ENCODE measurements at places on chromosomes 7 and 10. TPM values are rescaled to one million over a fixed set of nuclear protein-coding genes. Genes with fewer than 3 reads are reported as not detected.

DNA sequence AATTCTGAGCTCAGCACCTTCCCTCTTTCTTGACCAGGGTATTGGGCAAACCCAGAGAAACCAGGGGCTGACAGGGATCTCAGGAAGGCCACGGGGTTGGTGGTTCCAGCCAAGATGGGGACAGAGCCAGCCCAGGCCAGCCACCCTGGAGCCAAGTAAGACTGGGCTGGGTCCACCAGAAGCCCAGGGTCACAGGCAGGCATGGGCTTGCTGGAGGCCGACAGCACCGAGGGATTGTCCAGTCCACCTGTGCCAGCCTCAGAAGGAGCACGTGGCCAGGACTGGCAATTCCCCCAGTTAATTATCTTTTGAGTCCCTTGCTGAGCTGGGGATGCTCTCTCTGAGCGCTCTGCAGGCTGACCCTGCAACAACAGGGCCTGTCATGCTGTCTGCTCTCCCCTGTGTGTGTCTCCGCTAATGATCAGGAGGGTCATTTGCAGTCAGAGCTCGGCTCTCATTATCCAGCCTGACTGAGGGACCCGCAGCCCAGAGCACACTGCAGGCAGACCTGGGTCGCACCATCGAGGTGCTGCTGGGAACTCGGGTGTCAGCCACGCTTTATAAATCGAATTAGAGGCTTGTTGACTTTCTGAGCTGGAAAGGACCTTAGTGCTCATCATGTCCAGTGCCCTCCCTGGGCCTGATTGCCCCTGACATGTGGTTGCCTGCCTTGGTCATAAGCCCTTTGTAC, 69.5 kb upstream of the PPIF start:
- DNase-seq, result no peak

GRCh38 chr10:173741-174140, 38.5 kb downstream of the ZMYND11 start:
- no peak for DNase-seq

Gene PRPS1L1
- polyA plus RNA-seq, result not detected

Gene DLX6
- not detected for polyA plus RNA-seq

Gene CARD11
- 0.15 TPM for polyA plus RNA-seq

Gene MMRN2
- polyA plus RNA-seq, result 15.8 TPM

Gene GNGT1
- not detected for polyA plus RNA-seq

GRCh38 chr10:110737886-110738634, 93.9 kb downstream of the RBM20 start:
- no peak for DNase-seq

DNA sequence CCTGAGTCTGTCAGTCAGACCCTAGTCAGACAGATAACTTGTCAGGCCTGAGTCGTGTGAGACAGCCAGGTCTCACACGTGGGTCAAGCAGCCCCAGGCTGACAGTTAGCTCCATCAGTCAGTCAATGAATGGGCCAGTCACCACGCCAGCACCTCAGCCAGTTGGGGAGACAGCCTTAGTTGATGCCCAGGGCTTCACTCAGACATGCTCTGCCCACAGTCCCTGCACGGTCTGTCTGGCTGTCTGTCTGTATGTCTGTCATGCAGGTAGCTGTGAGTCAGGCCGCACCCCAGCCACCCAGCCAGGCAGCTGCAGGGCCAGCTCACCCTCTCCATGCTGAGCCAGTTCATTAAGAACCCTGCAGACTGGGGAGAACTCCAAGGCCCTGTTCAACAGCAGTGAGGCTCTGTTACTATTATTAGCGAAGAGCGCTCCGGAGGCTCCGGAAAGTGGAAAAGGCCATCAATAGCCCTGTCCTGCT, 141.1 kb upstream of the PCBD1 start:
- DNase-seq, result peak; percentile 64

DNA sequence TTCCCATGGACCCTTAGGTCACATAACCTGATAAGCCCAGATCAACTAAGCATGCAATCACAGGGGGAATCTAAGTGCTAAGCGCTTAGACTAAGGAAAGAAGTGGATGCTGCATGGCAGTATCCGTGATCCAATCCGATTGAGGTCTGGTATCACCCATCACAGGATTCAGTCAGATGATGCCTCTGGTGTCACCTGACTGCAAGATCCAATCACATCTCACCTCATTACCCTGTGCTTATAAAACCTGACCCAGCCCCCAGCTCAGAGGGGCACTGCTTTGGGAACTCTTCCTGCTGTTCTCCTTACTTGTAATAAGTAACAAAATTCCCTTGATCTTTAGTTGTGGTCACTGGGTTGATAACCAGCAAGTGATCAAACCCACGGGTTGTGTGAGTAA, 84.7 kb upstream of the TMEM168 start:
- no peak for DNase-seq

Gene PTPRZ1
- polyA plus RNA-seq, result 0.53 TPM

Gene CFAP70
- 0.22 TPM for polyA plus RNA-seq

Gene SEMA3D
- 0.23 TPM for polyA plus RNA-seq

- DNase-seq, result peak; percentile 64
Observed at GRCh38 chr7:116953906-116954838, 871 bp downstream of the ST7 start.

DNA sequence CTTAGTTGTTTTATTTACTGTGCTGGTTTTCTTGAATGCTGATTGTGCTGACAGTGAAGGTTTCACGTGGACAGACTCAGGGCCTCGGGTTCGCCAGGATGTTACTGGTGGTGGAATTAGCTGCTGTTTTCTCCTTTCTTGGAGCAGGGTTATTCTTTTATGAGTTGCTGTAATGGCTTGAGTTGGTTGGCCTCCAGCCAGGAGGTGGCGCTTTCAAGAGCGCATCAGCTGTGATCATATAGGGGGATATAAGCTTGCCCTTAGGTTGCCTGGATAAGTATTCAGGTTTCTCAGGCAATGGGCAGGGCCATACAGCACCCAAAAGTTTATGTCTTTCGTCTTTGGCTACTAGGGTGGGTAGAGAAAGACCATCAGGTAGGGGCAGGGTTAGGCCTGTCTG, 741.3 kb downstream of the PHTF2 start:
- no peak for DNase-seq

DNA sequence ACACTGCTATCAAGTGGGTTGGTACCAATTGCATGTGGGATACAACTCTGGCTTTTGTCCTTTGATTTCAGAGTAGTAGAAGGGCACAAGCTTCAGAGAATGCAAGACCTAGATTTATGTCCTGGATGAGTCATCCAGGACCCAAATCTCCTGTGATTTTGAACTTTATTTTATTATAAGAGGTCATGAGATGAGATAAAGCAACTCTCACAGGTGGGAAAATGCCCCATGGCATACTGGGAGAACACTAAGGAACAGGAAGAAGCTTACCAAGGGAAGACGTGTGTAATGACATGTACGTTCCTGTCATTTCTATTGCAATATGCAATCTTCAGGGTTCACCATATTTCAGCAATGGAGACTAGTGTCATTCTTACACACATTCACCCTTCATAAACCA, 966 bp downstream of the MALRD1 start:
- DNase-seq, result no peak

- no peak for DNase-seq
Observed at GRCh38 chr7:151012031-151012692, 12.1 kb downstream of the ATG9B start.

DNA sequence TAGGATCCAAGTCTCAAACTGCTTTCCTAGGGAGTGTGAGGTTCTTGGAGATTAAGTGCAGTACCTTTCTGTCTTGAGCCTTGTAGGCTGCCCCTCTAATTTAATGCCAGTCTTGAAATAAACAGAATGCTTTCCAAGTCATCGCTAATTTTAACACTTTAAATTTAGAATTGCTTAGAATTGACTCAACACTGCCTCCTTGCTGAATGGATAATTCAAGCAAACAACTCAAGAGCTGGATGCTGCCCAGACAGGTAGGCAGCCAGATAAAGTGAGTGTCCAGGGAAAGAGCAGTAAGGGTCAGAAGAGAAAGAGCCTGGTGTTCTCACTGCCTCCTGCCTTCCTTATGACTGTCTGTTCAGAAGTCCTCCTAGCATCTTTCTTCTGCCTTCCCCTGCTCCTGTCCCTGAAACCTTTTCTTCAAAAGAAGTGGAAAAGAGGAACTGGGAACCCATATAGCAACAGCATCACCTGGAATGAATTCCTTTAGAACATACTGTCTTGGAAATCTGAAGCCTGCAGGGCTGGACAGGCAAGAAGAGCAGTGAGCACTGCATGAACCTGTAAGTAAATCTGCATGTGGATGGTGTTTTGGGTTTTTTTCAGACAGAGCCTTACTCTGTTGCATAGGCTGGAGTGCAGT, 3.1 kb upstream of the GOT1 start:
- DNase-seq, result no peak

- no peak for DNase-seq
Observed at GRCh38 chr10:113927440-113927839, 73.0 kb downstream of the NHLRC2 start.

Gene ODAD2
- not detected for polyA plus RNA-seq

- DNase-seq, result peak; percentile 79
Observed at GRCh38 chr7:106421181-106421762, 136.5 kb upstream of the NAMPT start.

DNA sequence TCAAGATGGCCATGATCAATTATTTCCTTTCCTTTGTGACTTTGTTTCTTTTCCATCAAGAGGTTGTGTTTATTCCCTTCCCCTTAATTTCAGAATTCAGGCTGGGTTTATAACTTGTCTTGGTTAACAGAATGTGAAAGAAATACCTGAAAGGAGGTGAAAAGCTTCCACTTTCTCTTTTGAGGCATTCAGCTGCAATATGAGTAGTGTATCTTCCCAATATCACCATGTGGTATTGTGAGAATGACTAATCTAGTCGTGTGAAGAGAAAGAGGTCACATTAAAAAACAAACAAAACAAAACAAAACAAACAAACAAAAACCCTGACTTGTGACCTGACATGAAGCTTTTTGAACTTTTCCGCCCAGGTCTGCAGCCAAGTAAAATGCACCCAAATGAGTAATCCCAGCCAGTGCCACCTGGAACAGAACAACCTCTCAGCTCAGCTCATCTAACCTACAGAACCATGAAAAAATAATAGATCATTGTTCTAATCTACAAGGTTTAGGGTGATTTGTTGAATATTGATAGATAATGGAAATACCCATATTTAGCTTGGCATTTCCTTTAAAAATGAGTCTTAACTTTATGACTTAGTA, 70.8 kb upstream of the TEX47 start:
- no peak for DNase-seq

Gene GJD4
- not detected for polyA plus RNA-seq

DNA sequence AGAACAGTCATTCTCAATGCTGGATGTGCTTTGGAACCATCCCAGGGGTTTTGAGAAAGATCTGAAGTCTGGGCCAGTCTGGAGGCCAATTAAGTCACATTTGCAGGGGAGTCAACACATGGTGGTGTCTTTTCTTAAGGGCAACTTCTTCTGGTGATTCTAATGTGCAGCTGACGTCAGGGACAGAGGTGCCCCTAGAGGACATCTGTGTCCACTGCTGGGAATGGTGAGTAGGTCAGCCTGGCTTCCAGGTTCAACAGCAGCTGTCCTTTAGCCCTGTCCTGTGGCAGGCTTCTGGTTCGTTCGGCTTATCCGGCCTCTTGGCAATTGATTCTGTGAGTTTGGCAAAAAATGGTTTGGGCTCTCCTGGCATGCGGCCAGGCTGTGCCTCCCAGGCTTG, 269.7 kb upstream of the HABP2 start:
- no peak for DNase-seq

DNA sequence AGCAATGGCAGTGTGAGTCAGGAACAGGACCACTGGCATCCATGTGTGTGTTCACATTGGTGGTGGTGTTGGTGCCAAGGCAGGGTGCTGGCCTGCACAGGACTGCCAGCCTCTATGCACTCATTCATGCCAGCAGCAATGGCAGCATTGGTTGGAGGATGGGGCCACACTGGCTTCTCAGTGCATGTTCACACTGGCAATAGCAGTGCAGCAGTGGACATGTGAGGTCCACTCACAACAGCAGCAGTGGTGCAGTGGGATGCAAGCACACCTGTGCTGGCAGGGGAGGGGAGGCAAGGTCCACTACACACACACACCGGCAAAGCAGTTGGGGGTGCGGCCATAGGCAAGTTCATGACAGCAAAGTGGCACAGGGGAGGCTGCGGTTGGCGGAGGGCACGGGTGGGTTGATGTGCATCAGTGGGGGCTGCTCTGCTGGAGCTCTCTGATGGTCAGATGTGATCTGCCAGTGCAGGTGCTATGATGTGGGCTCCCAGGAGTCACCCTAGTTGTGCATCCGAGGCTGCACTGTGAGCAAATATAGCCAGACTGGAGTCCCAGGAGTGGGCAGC, 57.8 kb upstream of the TNKS2 start:
- peak; percentile 53 for DNase-seq

- no peak for DNase-seq
Observed at GRCh38 chr10:33216661-33217427, 117.6 kb downstream of the NRP1 start.

DNA sequence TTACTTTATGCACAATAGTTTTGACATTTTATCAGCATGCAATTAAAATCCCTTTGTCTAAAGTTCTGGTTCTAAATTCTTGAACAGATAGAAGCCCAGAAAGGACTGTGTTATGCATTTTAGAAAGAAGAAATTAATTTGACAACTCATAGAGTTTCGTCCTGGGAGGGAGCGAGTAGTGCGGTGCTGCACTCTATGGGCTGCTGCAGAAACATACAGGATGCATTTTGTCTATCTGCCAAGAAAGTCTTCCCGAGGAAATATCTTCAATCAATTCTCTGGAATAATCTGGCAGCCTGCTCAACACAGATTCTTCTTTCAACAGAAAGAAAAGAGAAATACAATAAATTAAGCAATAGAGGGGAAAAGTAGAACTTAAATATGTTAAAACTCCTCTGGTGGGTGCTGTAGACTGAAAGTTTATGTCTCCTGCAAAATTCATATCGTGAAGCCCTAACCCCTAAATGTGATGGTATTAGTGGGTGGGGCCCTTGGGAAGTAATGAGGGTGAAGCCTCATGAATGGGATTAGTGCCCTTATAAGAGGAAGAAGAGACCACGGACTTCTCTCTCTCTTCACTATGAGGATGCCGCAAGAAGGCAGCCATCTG, 39.0 kb upstream of the IFRD1 start:
- DNase-seq, result no peak

DNA sequence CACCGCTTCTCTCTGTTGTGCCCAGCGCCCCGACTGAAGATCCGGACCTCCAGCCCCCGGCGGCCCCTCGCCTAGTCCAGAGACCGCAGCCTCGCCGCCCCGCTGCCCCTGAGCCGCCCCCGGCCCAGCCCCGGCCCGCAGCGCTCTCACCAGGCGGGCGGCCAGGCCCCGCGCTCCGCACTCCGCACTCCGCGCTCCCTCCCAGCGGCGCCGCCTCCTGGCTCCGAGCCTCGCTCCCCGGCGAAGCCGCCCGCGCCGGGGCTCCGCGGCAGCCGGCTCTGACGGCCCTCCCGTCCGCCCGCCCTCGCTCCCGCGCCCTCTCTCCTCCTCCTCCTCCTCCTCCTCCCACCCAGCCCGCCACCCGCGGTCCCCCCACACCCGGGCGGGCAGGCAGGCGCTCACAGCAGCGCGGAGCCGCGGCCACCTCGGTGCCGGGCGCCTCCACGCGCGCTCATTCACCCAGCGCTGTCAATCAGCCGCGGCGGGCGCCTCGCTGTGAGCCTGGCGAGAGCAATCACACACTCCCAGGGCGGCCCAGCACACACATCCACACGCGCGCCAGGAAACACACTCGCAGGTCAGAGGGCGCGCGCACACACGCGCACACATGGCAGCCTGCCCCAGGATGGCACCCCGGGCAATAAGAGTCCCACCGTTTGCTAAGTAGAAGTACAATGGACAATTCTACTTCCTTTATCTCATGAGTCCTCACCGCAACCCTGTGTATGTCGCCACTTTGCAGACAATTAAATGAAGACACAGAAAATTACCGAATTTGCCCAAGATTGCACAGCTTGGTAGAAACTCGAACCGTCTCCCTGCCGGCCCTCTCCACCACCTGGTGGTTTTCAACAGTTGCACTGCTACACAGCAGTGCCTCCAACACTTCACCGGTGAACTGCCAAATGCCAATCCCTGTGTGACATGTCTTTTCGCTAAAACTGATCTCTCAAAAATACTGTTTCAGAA, at the start of gene PRRT4:
Gene PRRT4, minus strand, starts transcription at position 280 of the 969 bp plus-strand sequence.
- DNase-seq, result peak; percentile 44
